ENCODE measurements at places on chromosomes 16 and 17.

- no peak for DNase-seq
Measured at GRCh38 chr17:76641501-76641900, 2.1 kb downstream of the ST6GALNAC1 start.

GRCh38 chr16:15897834-15898254, 9.4 kb upstream of the CEP20 start:
- DNase-seq: no peak

DNA sequence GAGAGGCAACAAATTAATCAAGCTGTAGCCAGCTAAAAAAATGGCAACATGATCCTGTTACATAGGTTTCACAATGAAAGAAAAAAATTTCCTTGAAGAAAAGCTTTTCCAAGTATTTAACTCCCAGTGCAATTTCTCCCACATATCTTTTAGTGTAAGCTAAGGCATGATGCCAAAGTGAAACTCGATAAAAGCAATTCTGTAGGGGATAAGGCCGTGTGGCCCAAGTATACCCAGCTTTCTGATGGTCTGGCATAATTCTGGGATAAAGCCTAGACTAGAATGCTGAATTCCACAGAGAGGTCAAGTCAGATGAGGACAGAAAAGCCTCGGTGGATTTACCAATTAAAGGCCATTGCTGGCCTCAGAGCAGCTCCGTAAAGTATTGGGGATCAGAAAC, 36.2 kb downstream of the CTCF start:
- DNase-seq: no peak

DNA sequence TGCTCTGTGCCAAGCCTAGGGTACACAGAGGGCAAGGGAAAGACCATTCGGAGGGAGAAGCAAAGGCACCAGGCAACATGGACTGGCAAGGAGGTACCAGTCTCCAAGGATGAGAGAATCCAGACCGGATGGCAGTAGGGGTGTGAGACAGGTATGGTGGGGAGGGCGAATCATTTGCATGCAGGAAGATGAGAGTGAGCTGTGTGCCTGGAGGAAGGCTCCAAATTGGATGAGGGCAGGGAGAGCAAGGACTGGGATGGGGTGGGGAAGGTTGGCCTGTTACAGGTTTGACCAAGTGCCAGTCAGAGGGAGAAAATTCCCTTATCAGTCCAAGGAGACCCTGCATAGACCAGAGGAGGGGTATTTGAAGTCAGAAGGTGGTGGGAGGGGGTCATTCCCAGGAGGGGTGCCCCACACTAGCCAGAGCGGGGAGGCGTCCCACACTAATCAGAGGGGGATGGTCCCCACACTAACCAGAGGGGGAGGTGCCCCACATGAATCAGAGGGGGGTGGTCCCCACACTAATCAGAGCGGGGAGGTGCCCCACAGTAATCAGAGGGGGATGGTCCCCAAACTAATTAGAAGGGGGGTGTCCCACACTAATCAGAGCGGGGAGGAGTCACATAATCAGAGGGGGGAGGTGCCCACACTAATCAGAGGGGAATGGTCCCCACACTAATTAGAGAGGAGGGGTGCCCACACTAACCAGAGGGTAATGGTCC, 737 bp downstream of the CANT1 start:
- no peak for DNase-seq

DNA sequence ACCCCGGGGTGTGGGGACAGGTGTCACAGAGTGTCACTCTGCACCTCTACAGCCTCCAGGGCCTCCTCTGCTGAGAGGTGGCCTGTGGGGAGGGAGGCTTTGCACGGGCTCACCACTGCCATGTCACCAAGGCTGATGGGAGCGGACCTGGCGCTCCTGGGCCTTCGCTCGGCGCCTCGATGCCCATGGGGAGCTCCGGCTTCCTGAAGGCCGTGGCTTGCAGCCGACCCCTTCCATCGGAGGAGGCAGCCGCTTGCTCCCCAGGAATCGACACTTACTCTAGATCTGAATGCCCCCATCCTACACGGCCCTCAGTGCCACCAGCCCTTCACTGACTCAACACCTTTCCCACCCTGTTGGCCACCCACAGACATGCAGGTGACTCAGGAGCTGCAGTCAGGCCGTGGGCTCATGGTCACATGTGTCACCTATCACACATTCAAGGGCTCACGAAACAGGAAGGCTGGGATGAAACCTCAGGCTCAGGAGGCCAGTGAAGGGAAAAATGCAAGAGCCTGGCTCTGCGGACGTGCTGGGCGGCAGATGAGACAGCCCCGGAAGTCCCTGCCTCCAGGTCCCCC, 11.9 kb downstream of the LGALS3BP start:
- no peak for DNase-seq

DNA sequence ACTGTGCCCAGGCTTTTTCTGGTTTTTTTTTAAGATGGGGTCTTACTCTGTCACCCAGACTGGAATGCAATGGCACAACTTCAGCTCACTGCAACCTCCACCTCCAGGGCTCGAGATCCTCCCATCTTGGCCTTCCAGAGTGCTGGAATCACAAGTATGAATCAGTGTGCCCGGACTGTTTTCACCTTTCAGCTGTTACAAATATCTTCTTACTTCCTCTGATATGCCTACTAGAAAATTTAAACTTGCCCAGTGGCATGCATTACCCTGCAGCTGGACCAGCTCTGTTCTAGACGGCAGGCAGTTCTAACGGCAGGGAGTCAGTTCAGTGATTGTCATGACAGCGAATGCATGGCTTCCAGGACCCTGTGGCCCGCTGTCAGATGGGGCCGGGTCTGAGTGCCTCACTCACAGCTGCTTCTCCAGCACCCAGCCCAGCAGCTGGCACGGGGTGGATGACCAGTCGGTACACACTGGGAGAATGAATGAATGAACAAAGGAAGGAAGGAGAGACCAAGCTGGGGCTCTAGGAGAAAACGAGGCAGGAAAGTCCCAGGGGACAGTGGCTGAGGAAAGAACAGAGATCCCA, 28.0 kb upstream of the LITAF start:
- DNase-seq: no peak

DNA sequence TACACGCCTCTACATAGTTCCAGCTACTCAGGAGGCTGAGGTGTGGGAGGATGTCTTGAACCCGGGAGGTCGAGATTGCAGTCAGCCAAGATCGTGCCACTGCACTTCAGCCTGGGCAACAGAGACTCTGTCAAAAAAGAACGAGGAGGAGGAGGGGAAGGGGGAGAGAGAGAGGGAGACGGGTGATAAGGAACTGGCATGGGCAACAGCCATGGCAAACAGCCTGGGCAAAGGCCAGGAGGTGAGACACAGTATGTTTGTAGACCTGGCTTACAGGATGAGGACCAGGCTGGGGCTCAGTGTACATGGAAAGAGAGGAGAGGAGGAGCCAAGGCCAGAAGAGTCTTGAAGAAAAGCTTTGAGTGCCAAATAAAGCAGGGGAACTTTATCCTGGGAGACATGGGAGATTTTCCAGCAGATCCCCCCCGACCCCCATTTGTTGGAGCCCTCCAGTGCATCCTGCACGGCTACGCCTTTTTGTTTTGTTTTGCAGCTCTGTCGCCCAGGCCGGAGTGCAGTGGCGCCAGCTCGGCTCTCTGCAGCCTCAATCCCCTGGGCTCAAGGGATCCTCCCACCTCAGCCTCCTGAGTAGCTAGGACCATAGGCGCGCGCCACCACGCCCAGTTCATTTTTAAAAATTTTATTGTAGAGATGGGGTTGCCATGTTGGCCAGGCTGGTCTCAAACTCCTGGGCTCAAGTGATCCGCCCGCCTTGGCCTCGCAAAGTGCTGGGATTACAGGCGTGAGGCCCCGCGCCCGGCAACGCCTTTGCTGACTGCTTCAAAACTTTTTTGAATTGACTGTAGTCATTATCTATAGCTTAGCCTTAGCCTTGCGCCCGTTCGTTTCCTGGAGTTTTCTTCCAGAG, 1.3 kb upstream of the ALKBH5 start:
- no peak for DNase-seq

GRCh38 chr17:2241823-2242222, 61.8 kb downstream of the SMG6 start:
- no peak for DNase-seq

All from HS-5 (cell line).